ENCODE measurements at places on chromosomes 13 and 19. TPM values are rescaled to one million over a fixed set of nuclear protein-coding genes. Genes with fewer than 3 reads are reported as not detected.

Gene CD177
- total RNA-seq: not detected

Gene VAV1
- under 0.01 TPM for total RNA-seq

Gene FBXO27
- total RNA-seq: 2.0 TPM

Gene C13orf46
- 0.28 TPM for total RNA-seq

Gene CCDC124
- total RNA-seq: 28.0 TPM

Gene ICAM5
- total RNA-seq: 1.3 TPM

Gene GDF15
- 105 TPM for total RNA-seq

Gene YJEFN3
- 0.57 TPM for total RNA-seq

Gene C19orf67
- not detected for total RNA-seq
